Right renal pelvis (tissue), 4 donors: ENCODE measurements at places on chromosomes 12 and 14. TPM values are rescaled to one million over a fixed set of nuclear protein-coding genes. Genes with fewer than 3 reads are reported as not detected.
A peak's percentile ranks its signal among the peaks of the same experiment; 100 is the strongest.

Gene WNT1
- not detected for polyA plus RNA-seq

Gene CMA1
- polyA plus RNA-seq, result 0.34 TPM

Gene COX8C
- 0.45 TPM for polyA plus RNA-seq

DNA sequence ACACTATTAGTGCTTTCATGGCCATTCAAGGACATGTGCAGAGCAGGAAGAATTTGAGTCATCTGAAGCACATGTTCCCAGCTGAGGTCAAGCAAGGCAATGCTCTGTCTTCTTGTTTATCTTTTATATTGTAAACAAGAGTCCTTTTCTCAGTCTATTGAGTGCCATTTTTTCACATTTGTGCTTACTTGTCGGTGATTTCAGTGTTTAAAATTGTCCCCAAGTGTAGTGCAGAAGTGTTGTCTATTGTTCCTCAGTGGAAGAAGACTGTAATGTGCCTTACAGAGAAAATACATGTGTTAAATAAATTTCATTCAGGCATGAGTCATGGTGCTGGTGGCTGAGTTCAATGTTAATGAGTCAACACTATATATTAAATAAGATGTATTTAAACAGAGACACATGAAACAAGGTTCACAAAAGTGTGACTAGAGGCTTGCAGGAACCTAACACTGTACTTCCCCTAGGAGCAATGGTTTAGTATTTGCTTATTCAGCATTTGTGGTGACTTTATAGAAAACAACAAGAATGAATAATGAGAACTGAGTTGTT, 391.1 kb downstream of the LRIG3 start:
- DNase-seq, result no peak

Gene OAS3
- polyA plus RNA-seq, result 8.3 TPM

- DNase-seq, result no peak
These were observed 61.0 kb downstream of the KIAA0586 start for GRCh38 chr14:58488550-58488949.

- peak; percentile 84 for DNase-seq
These were observed 21.6 kb upstream of the CACNA2D4 start for GRCh38 chr12:1939801-1940607.

DNA sequence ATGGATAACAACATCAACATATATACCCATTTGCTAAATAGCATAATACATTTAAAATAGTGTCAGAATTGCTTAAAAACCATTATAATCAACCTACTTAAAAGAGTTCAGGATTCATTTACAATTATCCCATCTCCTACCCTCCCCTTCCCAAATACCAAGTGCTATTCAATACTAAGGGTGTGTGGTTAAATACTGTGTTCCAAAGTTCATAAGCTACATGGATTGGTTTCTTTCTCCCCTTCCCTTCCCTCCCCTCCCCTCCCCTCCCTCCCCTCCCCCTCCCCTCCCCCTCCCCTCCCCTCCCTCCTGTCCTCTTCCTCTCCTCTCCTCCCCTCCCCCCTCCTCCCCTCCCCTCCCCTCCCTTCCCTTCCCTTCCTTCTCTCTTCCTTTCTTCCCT, 97.0 kb upstream of the NPAS3 start:
- no peak for DNase-seq

Gene PDE3A
- polyA plus RNA-seq, result 28.4 TPM

GRCh38 chr14:100586403-100587085, 673 bp downstream of the BEGAIN start:
- no peak for DNase-seq

- no peak for DNase-seq
These were observed 11.0 kb downstream of the SERPINA9 start for GRCh38 chr14:94465042-94465441.

DNA sequence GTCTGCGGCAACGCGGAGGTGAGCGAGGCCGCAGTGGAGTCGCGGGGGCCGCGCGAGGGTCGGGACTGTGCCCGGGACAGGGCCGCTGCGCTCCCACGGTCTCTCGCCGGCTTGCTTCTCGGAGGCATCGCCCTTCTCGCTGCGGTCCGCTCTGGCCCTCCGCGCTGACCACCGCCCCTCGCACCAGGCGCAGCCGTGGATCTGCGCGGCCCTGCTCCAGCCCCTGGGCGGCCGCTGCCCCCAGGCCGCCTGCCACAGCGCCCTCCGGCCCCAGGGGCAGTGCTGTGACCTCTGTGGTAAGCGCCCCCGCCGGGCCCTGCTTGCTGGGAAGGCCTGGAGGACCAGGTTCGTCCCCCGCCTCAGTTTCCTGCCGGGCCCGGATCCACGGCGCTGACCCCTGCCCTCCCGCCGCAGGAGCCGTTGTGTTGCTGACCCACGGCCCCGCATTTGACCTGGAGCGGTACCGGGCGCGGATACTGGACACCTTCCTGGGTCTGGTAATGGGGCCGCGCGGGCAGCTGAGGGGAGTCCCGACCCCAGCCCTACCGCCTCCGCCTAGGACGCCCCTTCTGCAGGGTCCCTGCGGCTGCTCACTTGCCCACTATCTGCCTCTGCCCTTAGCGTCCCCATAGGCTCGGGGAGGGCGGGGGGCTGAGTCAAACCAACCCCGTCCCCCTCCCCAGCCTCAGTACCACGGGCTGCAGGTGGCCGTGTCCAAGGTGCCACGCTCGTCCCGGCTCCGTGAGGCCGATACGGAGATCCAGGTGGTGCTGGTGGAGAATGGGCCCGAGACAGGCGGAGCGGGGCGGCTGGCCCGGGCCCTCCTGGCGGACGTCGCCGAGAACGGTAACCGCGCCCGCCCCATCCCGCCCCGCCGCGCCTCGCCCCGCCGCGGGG, 7.0 kb downstream of the AMN start:
- DNase-seq, result no peak

DNA sequence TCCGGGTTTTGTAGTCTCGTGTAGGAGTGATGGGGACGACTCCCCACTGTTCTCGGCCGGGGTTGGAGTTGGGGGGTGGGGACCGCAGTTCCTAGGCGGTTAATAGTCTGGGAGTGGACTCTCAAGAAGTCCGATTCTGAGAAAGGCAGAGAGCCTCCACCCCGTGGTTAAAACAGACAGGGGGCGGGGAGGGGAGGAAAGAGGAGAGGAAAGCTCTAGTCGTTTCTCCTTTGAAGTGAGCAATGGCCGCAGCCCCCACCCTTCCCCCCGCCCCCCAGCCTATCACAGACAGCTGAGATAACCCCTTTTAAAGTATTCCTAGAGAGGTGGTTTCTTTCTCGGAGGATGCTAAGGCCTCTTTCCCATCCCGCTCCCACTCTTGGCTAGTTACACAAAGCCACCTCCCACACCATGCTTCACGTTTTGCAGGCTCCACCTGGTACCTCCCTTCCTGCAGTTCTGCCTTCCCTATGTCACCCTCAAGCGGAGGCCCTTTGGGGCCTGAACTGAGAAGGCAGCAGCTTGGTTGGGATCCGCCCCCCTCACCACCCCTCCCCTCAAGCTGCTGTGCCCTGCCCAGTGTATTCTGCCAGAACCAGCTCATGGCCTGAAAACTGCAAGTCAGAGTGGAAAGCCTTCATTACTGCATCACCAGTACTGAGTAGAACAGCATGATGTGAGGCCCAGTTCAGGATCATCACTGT, 853 bp downstream of the USP5 start:
- no peak for DNase-seq

DNA sequence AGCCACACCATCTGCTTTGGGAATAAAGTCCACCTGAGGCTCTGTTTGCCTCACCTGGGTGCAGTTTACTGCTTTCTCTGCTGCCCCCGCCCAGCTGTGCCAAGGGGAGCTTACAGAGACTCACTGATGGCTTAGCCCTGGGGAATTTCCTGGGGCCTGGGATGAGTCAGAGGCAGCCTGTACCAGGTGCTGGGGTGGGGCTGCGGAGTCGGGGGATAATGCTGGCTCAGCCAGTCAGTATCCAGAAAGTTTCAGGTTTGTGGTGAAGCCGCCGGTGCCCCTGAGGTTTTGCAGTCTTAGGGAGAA, 22.3 kb downstream of the PLEKHG3 start:
- DNase-seq, result no peak

DNA sequence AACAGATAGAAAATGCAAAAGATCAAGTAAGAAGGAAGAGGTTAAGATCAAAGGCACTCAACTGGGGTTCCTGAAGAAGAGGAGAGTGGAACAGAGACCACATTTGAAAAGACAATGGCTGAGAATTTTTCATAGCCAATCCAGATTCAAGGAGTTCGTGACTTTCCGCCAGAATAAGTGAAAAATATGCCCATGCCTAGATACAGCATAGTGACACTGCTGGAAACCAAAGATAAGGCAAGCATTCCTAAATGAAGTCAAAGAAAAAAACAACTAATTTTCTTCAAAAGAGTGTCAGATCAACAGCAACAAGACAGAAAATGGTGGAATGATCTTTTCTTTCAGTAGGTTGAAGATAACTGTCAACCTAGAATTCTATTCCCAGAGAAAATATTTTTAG, 47.5 kb downstream of the EGLN3 start:
- no peak for DNase-seq

DNA sequence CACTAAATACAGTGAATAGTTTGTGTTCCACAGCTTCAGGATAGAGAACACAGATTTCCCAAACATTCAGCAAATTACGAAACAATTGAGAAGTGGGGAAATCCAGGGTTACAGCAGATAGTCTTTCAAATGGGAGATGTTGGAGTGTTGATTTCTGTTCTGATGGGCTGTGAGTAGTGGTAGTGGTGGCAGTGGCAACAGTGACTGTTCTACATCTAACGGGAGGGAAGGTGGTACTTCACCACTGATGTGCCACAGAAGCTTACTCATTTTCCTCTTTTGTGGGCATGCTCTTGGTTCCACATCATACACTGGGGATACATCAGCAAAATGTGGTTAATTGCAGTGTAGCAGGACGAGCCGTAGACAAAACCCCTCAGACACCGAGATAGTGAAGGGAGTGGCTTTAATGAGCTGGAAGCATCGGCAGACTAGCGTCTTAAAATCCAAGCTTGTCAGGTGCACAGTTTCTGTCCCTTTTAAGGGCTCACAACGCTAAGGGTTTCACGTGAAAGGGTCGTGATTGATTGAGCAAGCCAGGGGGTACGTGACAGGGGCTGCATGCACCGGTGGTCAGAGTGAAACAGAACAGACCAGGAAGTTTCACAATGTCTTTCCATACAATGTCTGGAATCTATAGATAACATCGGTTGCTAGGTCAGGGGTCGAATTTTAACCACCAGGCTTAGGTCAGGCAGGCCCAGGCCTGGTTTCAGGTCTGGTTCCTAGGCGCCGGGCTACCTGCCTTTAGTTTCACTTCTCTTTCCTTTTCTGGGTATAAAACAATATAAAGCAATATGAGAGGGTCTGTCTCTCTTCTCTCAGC, 330.6 kb upstream of the FBXO33 start:
- DNase-seq, result no peak

Gene KCNMB4
- 30.2 TPM for polyA plus RNA-seq

GRCh38 chr12:25689996-25690501, 137.0 kb upstream of the LMNTD1 start:
- DNase-seq, result no peak

DNA sequence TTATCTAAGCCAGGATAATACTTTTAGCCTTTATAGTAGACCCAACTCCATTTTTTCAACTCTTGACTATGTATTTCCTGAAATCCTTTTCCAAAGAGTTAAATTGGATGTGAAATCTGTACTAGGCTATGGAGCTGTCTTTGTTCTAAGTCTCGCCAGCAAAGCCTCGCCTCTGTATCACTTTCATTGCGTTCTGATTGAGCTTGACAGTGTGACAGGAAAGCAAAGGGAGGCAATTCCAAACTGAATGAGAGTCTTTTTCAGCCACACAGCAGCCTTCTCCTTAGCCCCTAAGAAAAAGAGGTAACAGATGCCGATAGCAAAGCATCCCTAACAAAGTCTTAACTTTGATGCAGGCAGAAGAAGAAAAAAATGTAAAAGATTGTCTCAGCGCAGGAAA, 154.6 kb upstream of the OTX2 start:
- DNase-seq, result no peak

- no peak for DNase-seq
These were observed 158.0 kb upstream of the ALG10B start for GRCh38 chr12:38158428-38159091.

Gene GSC
- polyA plus RNA-seq, result not detected

Gene COCH
- 4.7 TPM for polyA plus RNA-seq

GRCh38 chr14:98953551-98954348, 318.2 kb downstream of the BCL11B start:
- no peak for DNase-seq

DNA sequence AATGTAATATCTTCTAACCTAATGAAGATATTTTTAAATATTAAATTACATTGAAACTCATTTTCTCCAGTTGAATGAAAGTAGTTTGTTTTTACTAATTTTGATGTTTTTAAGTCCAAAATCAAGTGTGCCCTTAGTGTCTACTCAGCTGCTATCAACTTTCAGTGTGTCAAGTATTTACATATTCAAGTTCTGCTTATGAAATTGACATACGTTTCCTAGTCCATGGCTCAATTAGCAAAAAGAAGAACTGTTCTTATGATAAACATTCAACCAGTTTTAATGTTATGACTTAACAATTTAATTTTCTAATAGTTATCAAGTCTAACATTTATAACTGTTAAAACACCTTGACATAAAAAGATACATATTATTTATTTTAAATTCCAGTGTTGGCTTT, 137.1 kb downstream of the DUSP6 start:
- no peak for DNase-seq

DNA sequence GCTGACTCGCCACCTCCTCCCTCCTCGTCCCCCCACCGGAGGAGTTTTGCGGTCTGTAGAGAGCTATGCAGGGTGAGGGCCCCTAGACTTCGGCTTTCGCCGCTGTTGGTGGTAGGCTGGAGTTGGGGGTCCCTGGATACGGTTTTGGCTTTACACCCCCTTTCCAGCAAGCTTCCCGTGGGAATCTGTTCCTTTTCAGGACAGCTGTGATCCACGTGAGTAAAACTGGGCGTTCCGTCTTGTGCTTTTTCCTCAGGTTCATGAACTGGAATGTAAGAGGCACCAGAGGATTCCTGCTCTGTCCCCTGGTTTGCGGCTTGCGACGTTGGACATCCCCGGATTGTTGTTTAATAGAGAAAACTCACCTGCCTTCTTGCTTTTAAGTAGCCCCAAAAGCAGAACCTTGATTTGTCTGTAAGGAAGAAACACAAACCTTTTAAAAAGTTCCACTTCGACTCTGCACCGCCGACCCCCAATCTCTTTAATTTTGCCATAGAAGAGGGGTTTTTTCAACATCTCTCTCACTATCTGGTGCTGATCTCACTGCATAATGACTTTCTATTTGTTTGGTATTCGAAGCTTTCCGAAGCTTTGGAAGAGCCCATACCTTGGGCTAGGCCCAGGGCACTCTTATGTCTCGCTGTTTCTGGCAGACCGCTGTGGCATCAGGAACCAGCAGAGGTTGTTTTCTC, 490 bp downstream of the PRORP start:
- DNase-seq, result no peak

Gene TAS2R43
- polyA plus RNA-seq, result 0.18 TPM

Gene P2RX2
- 1.0 TPM for polyA plus RNA-seq

Gene CIDEB
- 24.0 TPM for polyA plus RNA-seq

Gene NYNRIN
- polyA plus RNA-seq, result 45.3 TPM

DNA sequence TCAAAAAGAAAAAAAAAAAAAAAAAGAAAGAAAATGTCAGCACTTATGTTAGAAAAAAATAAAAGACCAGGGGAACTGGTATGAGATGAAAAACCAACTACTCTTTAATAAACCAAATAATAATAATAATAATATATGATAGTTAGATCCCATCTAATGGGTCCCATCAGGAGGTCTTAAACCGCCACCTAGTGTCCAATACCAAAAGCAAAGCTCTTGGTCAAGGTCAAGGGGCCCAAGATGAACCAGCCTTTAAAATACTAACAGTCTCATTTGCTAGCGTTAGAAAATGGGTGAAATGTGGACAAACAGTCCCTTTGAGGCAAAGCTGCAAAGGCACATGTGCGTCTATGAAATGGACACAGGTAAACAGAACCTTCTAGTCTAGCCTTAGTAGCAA, 12.3 kb downstream of the BRAP start:
- DNase-seq, result no peak

Gene SDR9C7
- 0.16 TPM for polyA plus RNA-seq

- DNase-seq, result no peak
These were observed 14.1 kb downstream of the ARF3 start for GRCh38 chr12:48943221-48943620.

Gene ZDHHC22
- 0.38 TPM for polyA plus RNA-seq
